Activated CD4-positive, alpha-beta T cell treated with anti-CD3 and anti-CD28 coated beads, Interleukin-2, amount 10 ng/mL, durations not matched to agents 24 days and 14 days (primary cell): ENCODE measurements at places on chromosomes 13 and 19. TPM values are rescaled to one million over a fixed set of nuclear protein-coding genes. Genes with fewer than 3 reads are reported as not detected.
A peak's percentile ranks its signal among the peaks of the same experiment; 100 is the strongest.

MTUS2 gene
- not detected in 2 replicates for total RNA-seq

FUT3 gene
- not detected in 2 replicates for total RNA-seq

YJEFN3 gene
- total RNA-seq = 11.4 and 14.6 TPM in 2 replicates

PPM1N gene
- 1.3 and 1.9 TPM in 2 replicates for total RNA-seq

DNA sequence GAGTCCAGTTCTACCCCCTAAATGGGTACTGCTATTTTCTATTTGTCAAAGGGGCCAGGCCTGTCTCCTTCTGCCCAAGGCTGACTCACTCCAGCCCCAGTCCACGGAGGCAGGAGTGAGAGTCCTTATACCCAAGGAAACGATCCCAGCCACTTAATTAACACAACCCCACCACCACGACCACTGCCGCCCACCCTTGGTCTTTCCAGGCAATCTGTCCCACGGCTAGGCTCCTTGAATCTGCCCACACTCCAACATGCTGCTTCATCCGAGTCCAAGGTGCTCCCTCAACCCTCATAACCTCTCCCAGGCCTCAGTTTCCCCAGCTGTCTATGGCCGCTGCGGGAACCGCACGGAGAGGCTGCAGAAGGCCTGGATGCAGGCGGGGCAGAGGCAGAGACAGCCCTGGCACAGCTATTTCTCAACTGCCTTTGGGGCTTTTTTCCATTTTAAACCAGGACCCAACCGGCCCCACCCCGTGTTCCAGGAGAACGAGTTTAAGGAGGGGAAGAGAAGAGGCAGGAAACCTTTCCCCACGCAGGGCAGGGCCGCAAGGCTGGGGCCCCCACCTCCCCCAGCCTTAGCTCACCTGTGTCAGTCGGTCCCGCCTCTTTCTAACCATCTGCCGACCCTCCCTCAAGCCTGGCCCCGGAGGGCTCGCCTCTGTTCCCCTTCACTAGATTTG, 746 bp downstream of the RAB3D start:
- no peak for DNase-seq
- H3K27ac ChIP-seq = no peak overlapping the region
- peaks cover 18% of the 10 kb centered on the region for H3K4me1 ChIP-seq
- H3K4me3 ChIP-seq = peak overlapping the region; percentile 81

- peak overlapping the region; percentile 68 for H3K27ac ChIP-seq
- H3K4me1 ChIP-seq = peaks cover 43% of the 10 kb centered on the region
Measured at GRCh38 chr19:16113727-16114126, 2.0 kb downstream of the RAB8A start.
